SHP77 treated with DMSO at 0.1 percent for 48 hours (cell line): ENCODE measurements at places on chromosomes 1 and 21.

GRCh38 chr1:180614730-180615129 lies 17.1 kb upstream of the XPR1 start:
- no peak for DNase-seq

DNA sequence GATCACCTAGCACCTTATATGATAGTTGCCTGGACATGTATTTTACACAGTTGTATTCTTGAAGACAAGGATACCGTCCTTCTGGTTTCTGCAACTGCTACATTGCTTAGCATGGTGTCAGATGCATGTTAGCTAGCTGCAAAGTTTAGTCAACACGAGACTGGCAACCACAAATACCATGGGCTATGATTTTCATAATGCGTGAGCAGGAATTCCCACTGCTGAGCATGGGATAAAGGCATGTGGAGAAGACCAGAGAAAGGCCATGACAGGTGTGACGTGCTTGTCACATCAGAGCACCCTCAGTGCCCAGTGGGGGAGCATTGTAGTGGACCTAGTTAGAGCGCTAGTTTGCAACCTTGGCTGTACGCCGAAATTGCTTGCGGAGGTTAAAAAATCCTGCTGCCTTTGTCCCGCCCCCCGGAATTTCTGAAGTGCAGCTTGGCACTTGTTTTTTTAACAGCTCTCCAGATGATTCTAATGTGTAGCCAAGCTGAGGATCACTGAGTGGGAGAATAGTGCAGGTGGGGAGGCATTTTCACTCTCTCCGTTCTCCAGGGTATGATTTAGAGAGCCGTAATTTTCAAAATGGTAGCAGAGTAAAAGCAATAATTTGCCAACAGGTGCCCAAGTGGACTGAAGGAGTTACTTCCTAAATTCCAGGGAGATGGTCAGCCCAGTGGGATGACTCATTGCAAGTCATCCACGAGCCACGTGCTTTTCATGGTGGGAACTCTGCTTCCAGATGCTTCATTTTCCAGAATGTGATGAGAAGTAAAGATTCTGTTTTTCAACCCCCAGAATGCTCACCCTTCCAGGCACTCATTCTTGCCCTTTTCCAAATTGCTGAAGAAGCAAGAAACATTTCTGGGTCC lies 81.0 kb downstream of the CNIH3 start:
- no peak for DNase-seq

DNA sequence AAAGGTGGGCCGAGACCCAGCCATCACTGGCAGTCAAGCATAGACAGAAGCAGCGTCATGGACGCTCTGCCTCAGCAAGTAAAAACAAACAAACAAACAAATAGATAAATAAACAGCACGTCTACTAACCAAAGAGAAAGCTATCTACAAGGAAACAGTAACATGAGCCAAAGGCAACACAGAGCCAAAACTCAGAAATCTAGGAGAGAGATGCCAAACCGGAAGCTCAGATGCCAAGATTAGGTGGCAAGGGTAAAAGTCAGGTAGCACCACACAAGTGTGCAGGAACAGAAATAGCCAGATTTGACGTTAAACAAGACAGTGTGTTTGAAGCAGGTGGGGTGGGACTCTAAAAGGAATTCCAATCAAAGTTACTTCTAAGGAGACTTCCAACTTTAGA lies 448.3 kb upstream of the NFIA start:
- DNase-seq = no peak

DNA sequence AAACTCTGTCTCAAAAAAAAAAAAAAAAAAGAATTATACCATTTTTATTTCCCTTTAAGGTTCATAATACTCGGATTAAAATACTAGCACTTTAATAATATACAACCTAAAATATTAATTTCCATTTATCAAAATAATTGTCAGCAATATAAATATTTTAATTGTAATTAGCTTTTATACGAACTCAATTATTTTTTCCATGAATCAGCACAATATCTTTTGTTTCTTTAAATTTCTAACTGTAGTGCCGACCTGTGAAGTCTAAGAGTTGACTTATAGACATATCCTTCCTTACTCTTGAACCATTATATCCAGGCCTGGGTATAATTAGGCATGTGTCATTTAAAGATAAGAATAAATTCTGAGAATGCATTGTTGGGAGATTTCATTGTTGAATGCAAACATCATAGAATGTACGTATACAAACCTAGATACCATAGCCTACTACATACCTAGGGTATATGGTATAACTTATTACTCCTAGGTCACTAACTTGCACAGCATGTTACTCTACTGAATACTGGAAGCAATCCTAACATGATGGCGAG lies 996.7 kb upstream of the TMPRSS15 start:
- no peak for DNase-seq

- DNase-seq = no peak
These were observed 455.9 kb downstream of the PLPP3 start for GRCh38 chr1:56123421-56123820.

DNA sequence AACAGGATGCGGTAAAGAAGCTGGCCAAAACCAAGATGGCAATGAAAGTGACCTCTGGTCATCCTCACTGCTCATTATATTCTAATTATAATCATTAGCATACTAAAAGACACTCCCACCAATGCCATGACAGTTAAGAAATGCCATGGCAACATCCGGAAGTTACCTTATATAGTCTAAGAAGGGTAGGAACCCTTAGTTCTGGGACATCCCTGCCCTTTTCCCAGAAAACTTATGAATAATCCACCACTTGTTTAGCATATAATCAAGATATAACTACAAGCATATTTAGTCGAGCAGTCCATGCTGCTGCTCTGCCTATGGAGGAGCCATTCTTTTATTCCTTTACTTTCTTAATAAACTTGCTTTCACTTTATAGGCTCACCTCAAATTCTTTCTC lies 79.8 kb downstream of the DDX20 start:
- DNase-seq = no peak

DNA sequence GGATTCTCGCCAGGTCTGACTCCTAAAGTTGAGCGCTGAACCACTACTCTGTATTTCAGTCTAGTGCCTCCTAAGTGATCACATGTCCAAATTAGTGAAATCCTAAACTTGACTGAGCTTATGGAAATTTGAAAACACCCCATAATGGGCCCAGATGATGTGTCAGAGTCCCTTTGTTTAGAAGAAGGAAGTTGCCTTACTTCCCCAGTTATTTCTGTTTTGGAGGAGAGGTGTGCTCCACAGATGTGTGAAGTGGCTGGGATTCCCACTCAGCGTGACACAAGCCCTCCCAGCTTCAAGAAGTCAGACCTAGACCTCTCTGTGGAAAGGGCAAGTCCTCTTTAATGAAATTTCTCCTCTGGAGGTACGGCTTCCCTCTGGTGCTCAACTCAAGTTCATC lies 188.8 kb downstream of the TTLL7 start:
- no peak for DNase-seq
